ENCODE measurements at places on chromosomes 12 and 14.

GRCh38 chr14:102528431-102529170 lies 19.0 kb upstream of the ANKRD9 start:
- no peak for DNase-seq

- DNase-seq, result no peak
These were observed 437.9 kb downstream of the AACS start for GRCh38 chr12:125503128-125503527.

GRCh38 chr14:68966872-68967301 lies 12.2 kb downstream of the ACTN1 start:
- no peak for DNase-seq

GRCh38 chr12:107318806-107319532 lies 225.6 kb upstream of the CRY1 start:
- no peak for DNase-seq

- DNase-seq, result no peak
These were observed 26.1 kb downstream of the PTHLH start for GRCh38 chr12:27946421-27946820.

GRCh38 chr14:93957751-93958566 lies 18.4 kb downstream of the ASB2 start:
- DNase-seq, result no peak

- DNase-seq, result no peak
These were observed 770 bp downstream of the ABHD4 start for GRCh38 chr14:22598896-22599244.

GRCh38 chr12:89793946-89794345 lies 85.3 kb upstream of the ATP2B1 start:
- no peak for DNase-seq

- no peak for DNase-seq
These were observed 333.2 kb downstream of the NPAS3 start for GRCh38 chr14:33271891-33272290.

GRCh38 chr12:6363330-6364043 lies 11.9 kb downstream of the SCNN1A start:
- no peak for DNase-seq

GRCh38 chr14:59863806-59864525 lies 6.6 kb downstream of the RTN1 start:
- no peak for DNase-seq

- no peak for DNase-seq
These were observed 2.7 kb downstream of the CHD4 start for GRCh38 chr12:6604259-6605029.

- DNase-seq, result no peak
These were observed 602 bp downstream of the PMEL start for GRCh38 chr12:55965240-55965639.

- DNase-seq, result no peak
These were observed 118.7 kb downstream of the PRIMA1 start for GRCh38 chr14:93669632-93670031.

DNA sequence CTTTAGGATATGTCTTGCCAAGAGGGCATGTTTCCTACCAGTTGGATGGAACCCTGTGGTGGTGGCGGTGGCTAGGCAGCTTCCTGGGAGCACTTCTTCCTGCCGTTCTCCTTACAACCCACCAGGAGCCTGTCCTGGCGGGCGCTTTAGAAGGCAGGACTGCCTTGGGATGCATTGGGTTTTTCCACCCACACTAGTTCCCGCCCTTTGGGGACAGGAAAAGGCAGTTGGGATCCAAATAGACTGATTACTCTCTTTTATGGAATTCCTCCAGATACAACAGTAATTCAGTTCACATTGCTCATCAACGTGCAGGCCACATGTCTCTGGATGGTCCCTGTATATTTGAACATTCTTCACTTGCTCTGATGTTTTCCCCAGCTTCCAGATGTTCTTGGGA lies 305.7 kb upstream of the SSTR1 start:
- DNase-seq, result no peak

GRCh38 chr14:78329371-78329770 lies 159.2 kb downstream of the NRXN3 start:
- no peak for DNase-seq

DNA sequence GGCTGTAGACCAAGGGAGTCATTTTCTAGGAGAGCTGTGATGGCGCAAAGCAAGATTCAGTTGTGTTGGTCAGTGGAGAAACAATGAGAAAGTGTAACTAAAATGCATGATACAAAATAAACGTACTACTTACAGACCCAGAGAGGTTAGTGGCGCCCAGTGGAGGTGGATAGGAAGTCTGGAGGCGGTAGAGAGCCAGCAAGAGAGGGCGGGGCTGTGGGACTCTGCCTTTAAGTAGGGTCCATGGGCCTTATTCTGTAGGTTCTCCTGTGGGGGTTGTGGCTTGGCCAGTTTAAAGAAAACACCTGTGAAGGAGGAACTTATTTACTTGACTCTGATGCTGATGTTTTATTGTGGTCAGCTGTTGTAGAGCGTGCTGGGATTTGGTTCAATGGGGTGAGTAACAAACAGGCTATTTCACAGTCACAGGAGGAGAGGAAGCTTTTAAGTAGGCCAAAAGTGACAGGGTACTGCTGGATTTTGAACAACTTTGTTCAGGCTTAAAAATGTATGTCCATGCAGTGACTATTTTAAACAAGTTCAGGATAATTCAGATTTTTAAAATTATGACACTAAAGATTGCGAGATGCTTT lies 1097.7 kb downstream of the TMTC2 start:
- no peak for DNase-seq

Measured in putamen (tissue), 1 donor.